ENCODE measurements at places on chromosomes 5 and 9.

- DNase-seq, result no peak
These were observed 11.2 kb downstream of the ZFP62 start for GRCh38 chr5:180849827-180850226.

- DNase-seq, result no peak
These were observed 677 bp upstream of the ZNF79 start for GRCh38 chr9:127423476-127423933.

DNA sequence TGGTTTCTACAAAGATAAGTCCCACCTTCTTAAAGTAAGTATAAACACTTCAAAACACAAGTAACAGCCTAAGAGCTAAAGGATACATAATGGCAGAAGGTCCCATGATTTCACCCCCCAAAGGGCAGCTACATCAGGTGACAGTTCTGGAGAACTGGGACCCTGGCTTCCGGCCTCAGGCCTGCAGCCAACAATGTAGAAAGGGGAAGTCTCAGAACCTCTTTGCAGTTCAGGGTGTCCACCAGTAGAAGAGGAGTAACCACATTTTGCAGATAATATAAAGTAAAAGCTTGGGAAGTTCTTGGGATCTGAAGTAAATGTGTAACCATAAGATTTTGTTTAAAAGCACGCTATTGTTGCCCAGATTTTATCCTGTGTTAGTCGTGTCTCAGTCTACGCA lies 267.4 kb upstream of the VLDLR start:
- no peak for DNase-seq

DNA sequence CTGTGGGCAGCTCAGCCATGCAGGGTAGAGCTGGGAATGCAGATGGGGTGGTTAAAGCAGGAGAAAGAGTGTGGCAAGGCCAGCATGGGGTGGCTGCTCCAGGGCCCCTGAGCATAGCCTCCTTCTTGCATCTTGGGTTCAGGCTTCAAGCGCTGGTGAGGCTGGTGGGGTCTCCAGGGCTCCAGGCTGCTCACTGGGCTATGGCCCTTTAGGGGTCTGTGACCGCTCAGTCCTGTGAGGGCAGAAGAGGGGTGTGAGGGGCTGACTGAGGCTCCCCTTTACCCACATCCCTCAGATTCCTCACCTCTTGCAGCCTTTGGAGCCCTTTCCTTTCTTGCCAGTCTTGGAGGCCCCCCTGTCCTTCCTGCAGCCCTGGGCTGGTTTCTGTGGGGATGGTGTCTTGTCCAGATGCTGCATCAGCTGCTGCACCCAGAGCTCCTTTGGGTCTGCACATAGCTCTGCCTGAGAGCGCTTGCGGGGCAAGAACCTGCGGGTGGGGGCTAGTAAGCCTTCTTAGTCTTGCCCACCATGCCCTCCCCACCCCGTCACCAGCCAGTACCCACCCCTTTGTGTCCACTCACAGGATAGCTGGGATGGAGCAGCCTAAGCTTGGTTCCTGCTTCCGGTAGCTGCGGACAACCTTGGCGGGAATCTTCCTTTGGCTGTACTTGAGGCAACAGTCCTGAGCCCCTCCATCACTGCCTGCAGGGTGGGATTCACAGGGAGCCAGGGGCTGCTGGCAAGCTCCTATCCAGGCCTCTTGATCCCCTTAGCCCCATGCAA lies 549 bp downstream of the CCL21 start:
- no peak for DNase-seq
